ENCODE measurements at places on chromosomes 12 and 14.

GRCh38 chr12:48773686-48774085, 15.2 kb downstream of the ADCY6 start:
- DNase-seq, result no peak

DNA sequence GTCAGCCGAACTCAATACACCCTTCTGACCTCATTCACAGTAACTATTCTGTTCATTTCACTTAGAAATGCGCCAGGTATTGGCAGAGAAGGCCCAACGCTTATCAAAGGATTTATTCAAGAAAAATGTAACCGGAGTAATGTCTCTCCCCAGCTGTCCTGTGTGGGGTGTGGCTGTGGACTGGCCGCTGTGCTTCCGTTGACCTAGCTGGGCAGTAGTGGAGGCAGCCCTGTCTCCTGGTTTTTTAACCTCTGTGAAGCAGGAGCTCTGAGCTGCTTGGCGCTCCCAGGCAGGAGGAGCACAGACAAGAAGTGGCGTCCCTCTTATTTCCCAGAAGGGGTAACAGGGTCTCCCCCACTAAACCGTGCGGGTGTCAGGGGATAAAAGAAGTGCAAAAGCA, 85.2 kb downstream of the ESR2 start:
- DNase-seq, result no peak

DNA sequence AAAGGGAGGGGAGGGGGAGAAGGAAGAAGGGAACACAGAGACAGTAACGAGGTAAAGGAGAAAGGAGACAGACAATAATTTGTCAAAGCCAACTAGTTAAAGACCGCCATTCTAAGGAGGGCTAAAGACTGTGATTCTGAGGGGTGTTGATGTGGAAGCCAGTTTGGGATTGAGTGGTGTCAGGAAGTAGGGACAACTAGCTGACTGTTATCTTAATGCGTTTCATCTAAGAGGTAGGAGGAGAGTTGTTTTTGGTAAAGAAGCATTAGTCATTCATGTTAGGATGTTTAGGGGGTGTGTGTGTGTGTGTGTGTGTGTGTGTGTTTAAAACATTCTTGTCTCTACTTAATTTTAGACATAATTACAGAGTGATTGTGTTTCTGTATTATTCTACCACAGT, 95.0 kb downstream of the INSM2 start:
- no peak for DNase-seq

DNA sequence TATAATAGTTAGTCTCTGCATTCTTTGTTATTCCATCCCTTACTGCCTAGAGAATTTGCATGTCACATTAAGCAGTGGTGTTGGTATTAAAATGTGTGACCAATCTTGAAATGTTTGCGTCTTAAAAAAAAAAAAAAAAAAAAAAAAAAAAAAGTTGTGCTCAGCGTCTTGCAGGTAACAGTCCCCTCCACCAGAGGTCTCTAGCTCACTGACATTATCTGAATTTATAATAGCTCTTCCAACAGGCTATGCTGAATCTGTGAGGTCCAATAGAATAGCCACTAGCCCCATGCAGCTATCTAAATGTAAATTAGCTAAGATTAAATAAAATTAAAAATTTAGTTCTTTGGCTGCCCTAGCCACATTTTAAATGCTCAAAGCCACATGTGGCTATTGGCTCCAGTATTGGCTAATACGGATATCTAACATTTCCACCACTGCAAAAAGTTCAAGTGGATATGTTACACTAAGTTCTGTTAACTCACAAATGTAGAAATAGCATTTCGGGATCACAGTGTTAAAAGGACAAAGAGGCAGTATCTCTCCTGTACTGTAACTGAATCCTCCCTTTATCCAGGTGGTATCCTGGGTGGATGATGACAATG, 28.7 kb downstream of the NKX2-8 start:
- peak; percentile 64 for DNase-seq

DNA sequence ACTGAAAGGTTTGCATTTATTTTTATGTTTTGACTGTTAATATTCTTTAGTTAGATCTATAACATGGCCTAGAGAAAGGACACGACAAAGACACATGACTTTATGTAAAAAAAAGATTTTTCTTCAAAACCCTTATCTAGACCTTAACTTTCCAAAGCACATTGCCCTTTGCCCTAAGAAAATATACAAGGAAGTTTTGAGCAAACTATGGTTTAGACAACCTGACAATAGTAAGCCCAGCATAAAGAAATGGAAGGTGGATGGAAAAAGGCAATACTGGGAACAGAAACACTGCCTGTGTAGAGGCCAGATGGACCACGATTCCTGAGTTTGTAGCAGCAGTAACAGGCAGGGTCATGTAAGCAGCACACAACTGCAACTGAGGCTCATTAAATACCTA, 724.0 kb downstream of the GALC start:
- no peak for DNase-seq

- no peak for DNase-seq
Observed at GRCh38 chr12:2172491-2173214, 119.9 kb downstream of the CACNA1C start.

DNA sequence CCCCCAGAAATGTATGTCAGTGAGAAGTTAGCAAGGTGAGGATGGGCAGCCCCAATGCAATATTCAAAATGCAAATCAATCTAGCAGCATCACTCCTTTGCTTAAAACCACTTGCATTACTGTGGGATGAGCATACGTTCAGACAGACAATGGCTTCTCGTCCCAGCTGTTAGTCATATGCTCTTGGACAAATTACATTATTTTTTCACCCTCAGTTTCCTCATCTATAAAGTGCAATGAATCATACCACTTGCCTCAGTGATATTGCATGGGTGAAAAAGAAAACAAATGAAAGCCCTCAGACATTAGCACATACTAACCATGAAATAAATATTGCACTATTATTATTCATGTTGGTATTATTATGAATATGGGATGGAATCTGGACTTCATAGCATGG, 132.3 kb downstream of the C12orf75 start:
- DNase-seq, result no peak

DNA sequence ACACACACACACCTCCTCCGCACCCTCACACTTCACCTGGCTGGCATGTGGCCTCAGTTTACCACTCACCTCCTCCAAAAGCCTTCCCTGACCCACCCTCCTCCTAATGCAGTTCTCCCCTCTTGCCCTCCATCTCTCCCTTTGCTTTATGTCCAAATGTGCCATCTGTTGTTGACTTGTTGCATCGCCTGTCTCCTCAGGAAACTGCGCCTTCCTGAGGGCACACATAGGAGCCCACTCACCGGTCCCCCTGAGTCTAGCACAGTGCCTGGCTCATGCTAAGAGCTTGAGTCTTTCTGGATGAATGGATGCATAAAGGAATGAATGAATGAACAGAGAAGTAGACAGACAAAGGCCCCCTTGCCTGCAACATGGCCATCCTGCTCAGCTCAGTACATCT, 34.0 kb downstream of the MVK start:
- DNase-seq, result no peak

- peak; percentile 33 for DNase-seq
Observed at GRCh38 chr12:40156021-40156764, 50.3 kb upstream of the SLC2A13 start.

DNA sequence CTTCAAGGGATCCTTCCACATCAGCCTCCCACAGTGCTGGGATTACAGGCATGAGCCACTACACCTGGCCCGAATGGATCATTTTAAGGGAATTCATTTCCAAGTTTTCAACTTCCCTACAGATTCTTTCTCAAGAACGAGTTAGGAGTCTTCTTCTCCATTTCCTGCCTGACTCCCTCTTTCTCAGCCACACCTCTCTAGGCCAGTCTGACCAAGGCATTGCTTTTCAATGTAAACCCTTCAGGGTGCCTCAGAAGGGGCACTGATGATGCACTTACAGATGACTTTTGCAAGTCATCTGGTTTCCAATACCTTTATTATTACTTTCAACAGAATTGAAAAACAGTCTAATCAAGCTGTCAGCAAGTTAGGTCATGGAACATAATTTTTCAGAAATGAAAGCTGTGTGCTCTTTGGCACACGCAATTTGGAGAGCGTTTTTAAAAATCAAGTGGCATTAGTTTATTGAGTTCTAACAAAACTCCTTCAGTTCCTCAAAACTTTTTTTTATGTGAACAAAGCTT, 47.2 kb downstream of the SVOP start:
- no peak for DNase-seq

GRCh38 chr12:85057370-85057963, 21.3 kb downstream of the LRRIQ1 start:
- DNase-seq, result peak; percentile 31

- no peak for DNase-seq
Observed at GRCh38 chr12:12331896-12332295, 18.1 kb downstream of the MANSC1 start.

DNA sequence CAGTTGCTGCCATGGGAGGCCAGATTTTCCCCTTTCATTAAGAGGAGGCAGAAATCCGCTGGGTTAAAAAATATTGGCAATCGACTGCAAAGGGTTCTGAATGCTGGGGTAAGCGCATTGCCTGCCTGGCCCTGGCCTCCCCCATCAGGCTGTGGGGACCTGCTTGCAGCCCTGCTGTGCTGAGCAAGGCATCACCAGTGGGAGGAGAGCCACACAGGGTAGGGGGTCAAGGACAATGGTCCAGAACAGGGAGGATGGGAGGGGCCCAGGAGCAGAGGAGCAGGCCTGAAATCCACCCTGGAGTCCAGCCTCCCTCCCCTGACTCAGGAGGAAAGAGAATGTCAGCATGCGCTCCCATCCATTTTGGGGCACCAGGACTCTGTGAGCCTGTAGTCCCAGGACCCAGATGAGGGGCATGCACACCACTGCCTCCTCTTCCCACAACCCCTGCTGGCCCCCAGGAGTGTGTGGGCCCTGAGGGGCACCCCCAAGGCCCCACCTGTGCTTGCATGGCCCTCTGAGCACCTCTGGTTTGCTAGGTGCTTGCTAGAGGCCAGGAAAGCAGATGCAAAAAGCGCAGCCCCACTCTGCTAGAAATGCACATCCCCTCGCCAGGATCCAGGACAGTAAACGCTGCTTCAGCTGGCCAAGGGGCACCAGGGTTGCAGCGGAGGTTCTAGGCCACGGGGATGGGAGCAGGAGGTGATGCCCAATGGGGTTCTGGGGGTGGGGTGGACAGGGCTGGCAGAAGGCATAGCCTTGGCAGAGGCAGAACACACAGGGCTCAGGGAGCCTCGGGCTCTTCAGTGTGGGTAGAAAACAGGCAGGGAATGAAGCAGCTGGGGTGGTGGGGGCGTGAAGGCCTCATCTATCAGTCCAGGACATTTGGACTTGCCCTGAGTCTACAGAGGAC, 14.6 kb downstream of the TESC start:
- no peak for DNase-seq

DNA sequence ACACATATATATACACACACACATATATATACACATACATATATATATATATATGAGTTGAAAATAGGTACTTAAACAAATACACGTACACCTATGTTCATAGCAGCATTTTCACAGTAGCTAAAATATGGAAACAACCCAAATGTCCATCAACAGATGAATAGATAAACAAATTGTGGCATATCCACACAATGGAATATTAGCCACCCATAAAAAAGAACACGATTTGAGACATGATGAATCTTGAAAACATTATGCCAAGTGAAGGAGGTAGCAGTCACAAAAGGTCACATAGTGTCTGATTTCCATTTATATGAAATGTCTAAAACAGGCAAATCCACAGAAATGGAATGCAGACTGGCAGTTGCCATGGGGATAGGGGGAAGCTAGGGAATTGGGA, 276.3 kb downstream of the KSR2 start:
- DNase-seq, result no peak

DNA sequence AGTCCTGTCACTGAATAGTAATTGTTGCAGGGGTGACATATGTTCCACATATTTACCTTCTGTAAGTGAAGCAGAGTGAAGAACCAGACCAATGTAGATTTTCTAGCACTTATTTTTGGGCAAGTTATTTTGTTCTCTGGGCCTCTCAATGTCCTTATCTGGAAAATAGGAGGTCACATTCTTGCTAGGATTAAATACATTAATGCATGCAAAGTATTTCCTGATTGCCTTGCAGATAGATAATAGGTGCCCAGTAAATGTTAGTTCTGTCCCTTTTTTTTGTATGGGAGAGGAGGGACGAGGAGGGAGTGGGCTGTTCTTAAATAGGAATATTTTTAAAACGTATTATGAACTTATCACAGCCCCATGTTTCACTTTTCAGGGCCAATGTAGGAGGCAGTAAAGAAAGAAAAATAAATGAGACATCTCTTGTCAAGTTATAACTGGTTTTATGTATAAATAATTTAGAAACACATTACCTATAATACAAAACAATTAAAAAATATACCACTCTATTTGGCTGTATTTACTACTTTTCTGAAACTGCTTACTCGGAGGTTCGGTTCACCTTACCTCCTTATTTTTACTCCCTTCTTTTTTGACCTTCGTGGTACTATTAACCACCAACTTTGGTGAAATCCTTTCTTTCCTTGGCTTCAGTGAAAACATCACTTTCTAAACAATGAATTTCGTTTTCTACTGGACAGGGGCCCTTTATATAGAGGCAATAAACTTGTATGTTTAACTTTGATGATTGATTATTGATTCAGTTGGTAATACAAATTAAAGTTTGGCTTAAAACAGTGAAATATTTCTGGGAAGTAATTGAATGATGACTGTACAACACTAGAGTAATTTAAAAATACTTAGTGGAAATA, 41.9 kb downstream of the DIP2B start:
- DNase-seq, result no peak

DNA sequence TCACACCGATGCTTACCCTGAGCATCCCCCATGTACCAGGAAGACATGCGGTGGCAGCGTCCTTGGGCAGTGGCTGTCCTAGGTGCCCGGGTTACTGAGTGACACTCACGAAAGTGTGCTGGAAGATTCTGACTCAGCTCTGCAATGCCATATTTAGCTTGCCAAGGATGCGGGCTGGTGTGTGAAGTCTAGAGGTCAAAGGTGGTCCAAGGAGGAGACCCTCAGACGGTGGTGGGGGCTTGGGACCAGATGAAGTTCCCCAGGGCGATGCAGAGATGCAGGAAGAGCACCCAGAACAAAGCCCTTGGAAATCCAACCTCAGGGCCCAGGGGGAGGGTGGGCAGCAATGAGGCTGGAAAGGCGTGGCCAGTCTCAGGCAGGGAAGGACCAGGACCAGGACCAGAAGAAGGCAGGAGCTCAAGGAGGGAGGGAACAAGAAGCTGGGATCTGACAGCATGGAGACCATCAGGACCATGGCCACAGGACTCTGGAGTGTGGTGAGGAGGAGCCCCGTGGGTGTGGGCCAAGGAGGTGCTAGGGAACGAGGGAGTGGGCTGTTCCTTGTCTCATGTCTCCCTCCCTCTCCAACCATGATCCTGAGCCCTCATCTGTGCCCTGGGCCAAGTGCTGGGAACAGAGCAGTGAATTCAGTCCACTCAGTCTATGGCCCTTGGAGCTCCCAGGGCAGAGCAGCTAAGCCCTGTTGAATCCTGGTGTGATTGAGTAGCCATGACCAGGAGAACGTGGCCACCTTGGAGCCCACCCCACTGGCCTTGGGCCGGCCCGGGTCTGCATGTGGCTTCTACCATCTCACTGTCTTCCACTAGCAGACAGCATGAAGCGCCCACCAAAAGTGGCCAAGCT, 310.1 kb upstream of the DIO3 start:
- no peak for DNase-seq

DNA sequence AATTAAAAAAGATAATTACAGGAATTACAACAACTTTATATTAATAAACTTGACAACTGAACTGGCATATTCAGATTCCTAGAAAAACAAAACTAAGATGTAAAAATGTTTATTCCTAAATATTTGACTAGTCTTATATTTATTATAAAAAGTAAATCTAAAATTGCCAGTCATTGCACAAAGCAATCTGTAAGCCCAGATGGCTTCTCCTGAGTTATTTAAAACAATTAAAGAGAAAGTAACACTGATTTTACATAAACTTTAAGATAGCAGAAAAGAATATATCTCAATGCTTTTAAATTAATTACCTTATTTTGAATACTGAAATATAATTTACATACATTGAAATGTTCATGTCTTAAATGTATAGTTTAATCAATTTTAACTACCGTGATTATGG, 434.1 kb upstream of the RPL10L start:
- no peak for DNase-seq

Measured in NCI-H1105 (cell line).